Ovary (tissue), 10 donors: ENCODE measurements at places on chromosomes 1 and 21.

- no peak overlapping the region for H3K27ac ChIP-seq
- H3K36me3 ChIP-seq: no peaks in the 10 kb centered on the region
- no peak for DNase-seq
- no peaks in the 10 kb centered on the region for H3K27me3 ChIP-seq
- no peak overlapping the region for H3K4me3 ChIP-seq
- no peaks in the 10 kb centered on the region for H3K4me1 ChIP-seq
Measured at GRCh38 chr1:114609026-114609425, 27.6 kb upstream of the BCAS2 start.

DNA sequence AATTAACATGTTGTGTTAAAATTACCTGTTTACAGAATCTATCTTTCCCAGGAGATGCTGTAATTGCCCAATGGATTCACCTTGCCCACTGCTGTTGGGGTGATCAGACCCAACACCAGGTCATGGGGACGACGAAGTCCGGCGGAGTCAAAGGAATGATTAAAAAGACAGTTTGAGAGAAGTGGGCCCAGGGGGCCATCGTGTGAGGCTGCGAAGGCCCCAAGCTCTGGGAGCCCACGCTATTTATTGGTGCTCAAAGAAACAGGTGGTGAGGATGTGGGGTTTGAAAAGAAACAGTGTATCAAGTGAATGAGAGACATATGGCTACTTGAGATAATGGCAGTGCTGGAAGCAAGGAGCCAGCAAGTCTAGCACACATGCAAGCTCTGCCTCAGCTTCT lies 16.3 kb upstream of the L1TD1 start:
- no peak overlapping the region for H3K4me3 ChIP-seq
- H3K4me1 ChIP-seq: no peaks in the 10 kb centered on the region
- no peak overlapping the region for H3K27ac ChIP-seq
- H3K27me3 ChIP-seq: no peaks in the 10 kb centered on the region
- no peaks in the 10 kb centered on the region for H3K36me3 ChIP-seq

GRCh38 chr21:44272284-44272858 lies 10.7 kb upstream of the DNMT3L start:
- H3K27me3 ChIP-seq: no peaks in the 10 kb centered on the region
- no peaks in the 10 kb centered on the region for H3K36me3 ChIP-seq
- no peak overlapping the region for H3K27ac ChIP-seq

GRCh38 chr1:29202053-29202452 lies 20.4 kb upstream of the SRSF4 start:
- no peaks in the 10 kb centered on the region for H3K27me3 ChIP-seq
- H3K4me1 ChIP-seq: no peaks in the 10 kb centered on the region
- no peaks in the 10 kb centered on the region for H3K36me3 ChIP-seq
- peak overlapping the region; percentile 80 for H3K27ac ChIP-seq
- DNase-seq: no peak
- no peak overlapping the region for H3K4me3 ChIP-seq

DNA sequence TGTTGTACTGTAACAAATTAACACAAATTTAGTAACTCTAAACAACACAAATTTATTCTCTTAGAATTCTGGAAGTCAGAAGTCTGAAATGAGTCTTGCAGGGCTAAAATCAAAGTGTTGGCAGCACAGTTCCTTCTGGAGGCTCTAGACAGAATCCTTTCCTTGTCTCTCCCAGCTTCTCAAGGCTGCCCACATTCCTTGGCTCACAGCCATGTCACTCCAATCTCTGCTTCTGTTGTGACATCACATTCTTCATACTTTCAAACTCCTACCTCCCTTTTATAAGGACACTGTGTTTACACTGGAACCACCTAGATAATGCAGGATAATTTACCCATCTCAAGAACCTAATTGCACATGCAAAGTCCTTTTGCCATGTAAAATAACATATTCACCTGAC lies 225.0 kb upstream of the PRMT6 start:
- no peaks in the 10 kb centered on the region for H3K36me3 ChIP-seq
- DNase-seq: no peak
- H3K4me3 ChIP-seq: no peak overlapping the region
- H3K27ac ChIP-seq: no peak overlapping the region

DNA sequence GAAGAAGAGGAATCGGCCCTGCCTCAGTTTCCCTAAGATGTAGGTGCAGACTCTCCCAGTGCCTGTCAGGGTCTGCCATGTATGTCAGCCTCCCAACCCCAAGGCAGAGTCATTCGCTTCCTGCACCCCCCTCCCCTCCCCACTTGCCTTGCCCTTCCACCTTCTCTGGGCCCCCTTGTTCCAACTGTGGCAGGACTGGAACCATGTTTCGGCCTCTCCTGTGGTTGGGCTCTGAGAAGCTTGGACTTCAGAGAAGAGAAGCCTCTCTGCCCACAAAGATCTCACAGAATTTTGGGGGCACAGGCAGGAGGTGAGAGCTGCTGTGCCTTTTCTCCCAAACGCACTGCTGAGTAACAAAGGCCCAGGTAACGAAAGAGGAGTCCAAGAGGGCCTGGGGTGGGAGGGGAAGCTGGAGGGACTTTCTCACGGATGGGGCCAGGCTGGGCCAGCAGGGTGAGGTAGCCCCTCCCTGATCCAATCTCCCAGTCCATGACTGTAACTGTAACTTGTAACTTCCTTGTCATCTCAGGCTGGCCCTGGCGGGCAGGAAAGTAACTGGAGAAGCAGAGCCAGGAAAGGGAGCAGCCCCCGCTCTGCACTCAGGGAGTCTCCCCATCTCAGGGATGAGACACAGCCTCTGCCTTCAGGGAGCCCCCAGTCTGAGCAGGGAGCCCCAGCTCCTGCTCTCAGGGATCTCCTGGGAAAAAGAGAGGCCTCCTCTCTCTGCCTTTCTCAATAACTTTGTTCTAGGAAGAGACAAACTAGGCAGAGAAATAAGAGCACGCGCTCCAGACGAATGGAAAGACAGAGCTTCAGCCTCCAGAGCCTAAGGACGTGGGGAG lies 11.3 kb downstream of the CRABP2 start:
- no peak overlapping the region for H3K27ac ChIP-seq
- no peak overlapping the region for H3K4me3 ChIP-seq
- no peaks in the 10 kb centered on the region for H3K27me3 ChIP-seq
- no peaks in the 10 kb centered on the region for H3K36me3 ChIP-seq
- no peak for DNase-seq

GRCh38 chr1:100034470-100034869 lies 64.7 kb downstream of the SLC35A3 start:
- H3K27ac ChIP-seq: no peak overlapping the region
- H3K4me3 ChIP-seq: no peak overlapping the region

GRCh38 chr1:51988254-51988653 lies 2.2 kb downstream of the RAB3B start:
- H3K4me3 ChIP-seq: no peak overlapping the region
- no peaks in the 10 kb centered on the region for H3K27me3 ChIP-seq
- no peaks in the 10 kb centered on the region for H3K36me3 ChIP-seq
- no peak for DNase-seq

- H3K36me3 ChIP-seq: no peaks in the 10 kb centered on the region
- no peak overlapping the region for H3K27ac ChIP-seq
- H3K4me1 ChIP-seq: no peaks in the 10 kb centered on the region
- H3K27me3 ChIP-seq: no peaks in the 10 kb centered on the region
Measured at GRCh38 chr1:25216123-25216522, 16.2 kb downstream of the SYF2 start.

GRCh38 chr1:246875041-246876026 lies 56.4 kb downstream of the AHCTF1 start:
- no peaks in the 10 kb centered on the region for H3K27me3 ChIP-seq
- no peak overlapping the region for H3K4me3 ChIP-seq
- H3K4me1 ChIP-seq: peaks cover 5% of the 10 kb centered on the region
- no peak overlapping the region for H3K27ac ChIP-seq
